ENCODE measurements at places on chromosomes 13 and 19.

DNA sequence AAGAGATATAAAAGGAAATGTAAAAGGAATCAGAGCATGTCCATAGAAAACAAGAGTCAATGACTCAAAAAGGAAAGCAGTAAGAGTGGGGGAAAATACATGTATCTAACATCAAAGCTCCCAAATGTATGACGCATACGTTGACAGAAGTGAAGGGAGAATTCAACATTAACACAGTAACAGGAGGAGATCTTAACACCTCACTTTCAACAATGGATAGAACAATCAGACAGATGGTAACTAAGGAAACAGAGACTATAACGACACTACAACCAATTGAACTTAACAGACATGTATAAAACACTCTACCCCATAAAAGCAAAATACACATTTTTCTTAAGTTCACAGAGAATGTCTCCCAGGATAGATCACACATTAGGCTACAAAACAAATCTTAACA is 774.8 kb upstream of the ARGLU1 start:
- DNase-seq, result no peak

- peak; percentile 40 for DNase-seq
Observed at GRCh38 chr19:41998246-41999020, 4.4 kb upstream of the ATP1A3 start.

- DNase-seq, result no peak
Observed at GRCh38 chr13:51804295-51805172, 571 bp upstream of the DHRS12 start.

DNA sequence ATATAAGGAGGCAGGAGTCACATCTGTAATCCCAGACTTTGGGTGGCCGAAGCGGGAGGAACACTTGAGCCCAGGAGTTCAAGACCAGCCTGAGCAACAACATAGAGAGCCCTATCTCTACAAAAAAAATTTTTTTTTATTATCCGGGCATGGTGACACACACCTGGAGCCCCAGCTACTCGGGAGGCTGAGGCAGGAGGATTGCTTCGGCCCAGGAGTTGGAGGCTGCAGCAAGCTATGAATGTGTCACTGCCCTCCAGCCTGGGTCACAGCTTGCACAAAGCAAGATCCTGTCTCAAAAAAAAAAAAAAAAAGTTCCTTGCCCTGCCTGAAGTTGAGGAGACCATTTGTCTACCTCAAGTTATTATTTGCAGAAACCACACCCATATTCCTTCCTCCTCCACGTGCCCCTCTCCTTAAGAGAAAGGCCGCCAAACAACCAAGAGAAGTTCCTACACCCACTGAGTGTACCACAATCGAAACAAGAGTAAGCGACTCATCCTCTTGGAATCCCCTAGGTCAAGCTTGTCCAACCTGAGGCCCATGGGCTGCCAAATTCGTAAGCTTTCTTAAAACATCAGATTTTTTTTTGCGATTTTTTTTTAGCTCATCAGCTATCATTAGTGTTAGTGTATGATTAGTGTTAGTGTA is 2.2 kb downstream of the ABCC4 start:
- DNase-seq, result peak; percentile 85

GRCh38 chr13:76216729-76217128 is 580.6 kb downstream of the LMO7 start:
- no peak for DNase-seq

DNA sequence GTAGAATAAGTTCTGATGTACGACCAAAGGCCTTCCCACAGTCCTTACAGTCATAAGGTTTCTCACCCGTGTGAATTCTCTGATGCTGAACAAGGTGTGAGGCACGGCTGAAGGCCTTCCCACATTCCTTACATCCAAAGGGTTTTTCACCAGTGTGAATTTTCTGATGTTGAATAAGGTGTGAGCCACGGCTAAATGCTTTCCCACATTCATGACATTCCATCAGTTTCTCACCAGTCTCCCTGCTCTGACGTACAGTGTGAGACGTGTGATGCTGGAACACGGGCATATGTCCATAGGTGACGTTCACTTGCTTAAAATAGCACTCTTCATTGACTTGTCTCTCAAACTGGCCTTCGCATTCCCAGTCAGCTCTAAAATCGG is 31.0 kb upstream of the COX7A1 start:
- DNase-seq, result no peak

DNA sequence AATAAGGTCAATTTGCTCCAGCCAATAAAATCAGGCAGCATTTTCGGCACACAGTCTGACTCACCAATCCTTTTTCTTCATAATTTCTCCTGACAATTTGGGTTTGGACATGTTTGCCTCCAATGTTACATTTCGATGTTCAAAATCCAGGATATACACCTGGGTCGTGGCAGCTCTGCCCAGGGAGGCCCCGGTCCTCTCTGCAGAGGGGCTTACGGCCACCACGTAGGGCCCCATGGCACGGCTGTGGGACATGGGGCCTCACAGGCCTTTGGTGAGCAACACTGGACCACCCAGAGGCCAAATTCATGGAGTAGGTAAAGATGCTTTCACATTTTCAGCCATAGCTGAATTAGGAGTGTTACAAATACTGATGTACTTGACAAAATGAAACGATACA is 25.4 kb downstream of the IRS2 start:
- no peak for DNase-seq

DNA sequence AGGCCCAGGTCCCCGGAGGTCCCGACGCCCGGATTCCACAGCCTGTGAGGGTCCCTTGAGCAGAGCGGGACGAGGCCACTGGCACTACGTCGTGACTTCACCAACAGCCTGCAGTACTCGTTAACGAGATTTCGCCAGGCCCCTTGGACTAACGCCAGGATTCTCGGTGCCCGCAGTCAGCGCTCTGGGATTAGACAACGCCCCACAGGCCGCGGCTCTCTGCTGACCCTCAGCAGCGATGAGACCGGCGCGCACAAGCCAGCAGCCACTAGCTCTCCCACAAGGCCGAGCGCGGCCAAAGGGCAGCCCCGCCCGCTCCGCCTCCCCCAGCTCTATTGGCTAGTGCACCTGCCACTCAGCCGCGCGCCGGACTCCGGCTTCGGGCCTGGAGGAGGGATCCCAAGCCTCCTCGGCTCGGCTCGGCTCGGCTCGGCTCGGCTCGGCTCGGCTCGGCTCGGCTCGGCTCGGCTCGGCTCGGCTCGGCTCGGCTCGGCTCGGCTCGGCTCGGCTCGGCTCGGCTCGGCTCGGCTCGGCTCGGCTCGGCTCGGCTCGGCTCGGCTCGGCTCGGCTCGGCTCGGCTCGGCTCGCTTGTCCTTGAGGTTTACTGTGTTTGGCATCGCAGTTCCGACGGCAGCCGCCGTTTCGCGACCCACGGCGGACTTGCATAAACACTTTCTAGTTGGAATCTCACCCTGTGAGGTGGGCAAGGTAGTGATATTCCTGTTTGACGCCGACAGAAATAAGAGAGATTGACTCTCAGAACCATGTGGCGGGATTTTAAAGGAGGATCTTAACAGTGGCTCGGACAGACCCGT is 231.7 kb upstream of the SERP2 start:
- DNase-seq, result peak; percentile 98

- DNase-seq, result no peak
Observed at GRCh38 chr13:80510686-80511085, 169.8 kb upstream of the SPRY2 start.

GRCh38 chr13:114309086-114309485 is 5.2 kb upstream of the CHAMP1 start:
- no peak for DNase-seq

DNA sequence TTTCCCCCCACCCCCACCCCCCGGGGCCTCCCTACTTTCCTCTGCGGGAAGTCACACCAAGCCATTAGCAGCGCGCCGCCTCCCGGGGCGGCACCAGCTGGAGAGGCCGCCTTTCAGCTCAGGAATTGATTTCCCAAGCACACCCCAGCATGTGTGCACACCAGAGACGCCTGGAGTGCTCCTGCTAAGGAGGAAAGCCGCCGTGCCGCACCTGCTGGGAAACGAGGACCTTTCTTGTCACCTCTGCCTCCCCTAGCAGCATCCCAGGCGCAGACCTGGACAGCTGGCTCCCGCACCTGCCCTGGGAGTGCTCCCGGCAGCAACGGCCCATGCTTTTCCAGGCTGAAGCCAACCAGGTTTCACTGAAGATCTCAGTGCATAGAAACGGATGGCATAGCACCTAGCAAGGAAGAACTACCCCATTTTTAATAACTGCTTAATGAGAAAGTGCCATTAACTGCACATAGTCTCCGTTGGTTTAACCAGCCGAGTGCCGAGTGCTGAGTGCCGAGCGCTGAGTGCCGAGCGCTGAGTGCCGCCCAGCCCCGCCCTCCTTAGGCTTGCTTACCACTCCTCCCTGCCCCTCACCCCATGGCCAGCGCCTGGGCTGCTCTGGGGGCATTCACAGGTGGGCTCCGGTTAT is 165.0 kb downstream of the USP12 start:
- peak; percentile 33 for DNase-seq

GRCh38 chr13:43425234-43425633 is 361.5 kb downstream of the ENOX1 start:
- DNase-seq, result no peak

- DNase-seq, result peak; percentile 37
Observed at GRCh38 chr13:37597477-37598025, 1.0 kb downstream of the POSTN start.

GRCh38 chr13:34104853-34105252 is 286.9 kb downstream of the RFC3 start:
- DNase-seq, result no peak

DNA sequence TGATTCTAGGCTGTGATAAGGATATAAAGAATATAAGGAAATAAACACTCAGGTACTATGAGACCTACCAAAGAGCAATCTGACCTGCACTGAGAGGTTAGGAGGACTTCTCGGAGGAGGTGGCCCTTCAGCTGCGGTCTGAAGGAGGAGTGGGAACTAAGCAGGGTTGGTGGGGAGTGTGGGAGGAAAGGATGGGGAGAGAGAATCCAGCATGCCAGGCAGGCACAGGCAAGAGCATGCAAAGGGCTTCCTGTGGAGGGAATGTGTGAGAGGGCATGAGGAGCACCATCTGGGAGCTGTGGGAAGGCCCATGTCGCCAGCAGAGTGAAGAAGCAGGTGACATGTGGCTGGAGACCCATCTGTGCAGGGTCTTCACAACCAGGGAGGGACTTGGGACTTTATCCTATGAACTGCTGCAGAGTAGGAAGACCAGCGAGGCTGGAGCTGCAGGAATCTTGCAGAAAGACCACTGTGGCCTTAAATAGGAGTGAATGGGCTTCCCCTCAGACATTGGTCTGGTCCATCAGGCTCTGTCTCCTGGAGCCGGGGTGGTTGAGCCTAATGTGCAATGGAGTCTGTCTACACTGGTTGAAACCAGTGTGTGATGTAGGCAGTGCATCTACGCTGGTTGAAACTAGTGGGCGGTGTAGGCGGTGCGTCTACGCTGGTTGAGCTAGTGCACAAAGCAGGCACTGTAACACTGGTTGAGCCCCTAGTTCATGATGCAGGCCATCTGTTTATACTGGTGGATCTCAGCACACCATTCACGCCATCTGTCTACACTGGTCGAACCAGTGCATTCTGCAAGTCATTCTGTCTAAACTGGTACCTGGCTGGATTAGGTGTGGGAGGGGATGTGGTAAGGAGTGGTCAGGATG is 6.4 kb downstream of the CHST8 start:
- DNase-seq, result no peak

DNA sequence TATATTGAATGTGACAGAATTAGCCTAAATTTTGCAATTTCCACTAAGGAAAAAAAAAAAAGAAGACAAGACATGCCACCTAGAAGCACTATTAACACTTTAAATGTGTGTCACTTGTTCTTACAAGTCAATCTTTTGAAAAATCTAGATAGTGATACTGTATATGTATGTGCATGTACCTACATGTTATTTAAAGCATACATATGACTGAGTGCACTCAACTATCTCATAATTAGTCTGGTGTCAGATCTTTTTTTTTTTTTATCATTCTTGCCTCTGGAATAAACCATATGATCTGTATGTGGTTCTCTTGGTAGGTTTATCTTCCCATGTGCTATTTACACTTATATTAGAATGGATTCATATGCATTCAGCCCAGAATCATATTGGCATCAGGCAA is 62.3 kb downstream of the FOXO1 start:
- DNase-seq, result no peak

DNA sequence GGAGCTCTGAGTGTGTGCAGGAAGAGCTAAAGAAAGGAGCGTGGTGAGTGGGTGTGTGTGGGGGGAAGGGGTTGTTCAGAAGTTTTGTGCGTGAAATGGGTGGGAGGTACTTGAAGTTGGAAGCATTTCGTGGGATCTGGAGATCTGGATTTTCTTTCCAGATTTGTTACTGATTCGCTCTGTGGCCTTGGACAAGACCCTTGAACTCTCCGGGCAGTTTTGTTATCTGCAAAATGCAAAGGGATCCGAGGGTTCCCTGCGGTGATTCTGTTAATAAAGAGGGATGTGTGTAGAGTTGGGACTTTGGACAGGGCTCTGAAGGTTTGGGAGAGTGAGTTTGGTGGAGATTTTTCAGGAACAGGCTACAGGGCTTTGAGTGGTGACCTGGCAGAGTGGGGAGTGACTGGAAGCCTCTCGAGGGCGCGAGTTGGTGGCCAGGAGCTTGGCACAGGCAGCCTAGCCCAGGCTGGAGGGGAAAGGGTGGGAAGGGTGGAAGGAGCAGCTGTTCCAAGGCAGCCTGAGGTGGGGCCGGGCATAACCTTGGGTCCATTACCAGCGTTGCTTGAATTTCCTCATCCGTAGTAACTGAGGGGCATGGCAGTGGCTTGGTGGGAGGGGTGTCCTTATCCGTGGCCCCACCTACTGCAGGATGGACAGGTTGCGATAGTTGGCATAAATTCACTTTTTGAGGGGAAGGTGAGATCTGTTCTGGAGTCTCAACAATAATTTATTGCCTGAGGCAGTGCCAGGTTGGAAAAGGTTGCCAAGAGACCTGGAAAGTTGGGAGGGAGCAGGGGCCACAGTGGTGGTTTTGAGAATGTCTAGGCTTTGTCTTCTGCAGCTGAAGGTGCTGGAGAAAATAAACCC is 2.1 kb downstream of the ACTN4 start:
- DNase-seq, result no peak

- no peak for DNase-seq
Observed at GRCh38 chr13:59893266-59893665, 270.5 kb downstream of the DIAPH3 start.

DNA sequence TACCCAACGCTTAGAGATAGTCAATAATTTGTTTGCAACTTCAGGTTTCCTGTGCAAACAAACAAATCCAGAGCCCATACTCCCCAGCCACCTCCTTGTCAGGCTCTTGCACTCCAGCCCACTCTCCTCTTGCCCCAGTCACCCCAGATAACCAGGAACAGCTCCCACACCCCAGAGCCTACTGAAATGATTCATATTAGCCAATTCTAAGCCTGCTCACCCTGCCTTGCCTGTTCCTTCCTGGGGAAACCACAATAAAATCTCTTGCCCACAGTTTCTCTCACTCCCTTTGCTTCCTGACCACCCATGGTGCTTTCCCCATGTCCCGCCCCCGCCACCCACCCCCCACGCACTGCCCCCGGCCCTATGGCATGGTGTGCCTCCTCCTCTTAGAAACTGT is 3.8 kb upstream of the ACTL9 start:
- no peak for DNase-seq

- peak; percentile 21 for DNase-seq
Observed at GRCh38 chr19:13691569-13692435, 72.5 kb upstream of the MRI1 start.

DNA sequence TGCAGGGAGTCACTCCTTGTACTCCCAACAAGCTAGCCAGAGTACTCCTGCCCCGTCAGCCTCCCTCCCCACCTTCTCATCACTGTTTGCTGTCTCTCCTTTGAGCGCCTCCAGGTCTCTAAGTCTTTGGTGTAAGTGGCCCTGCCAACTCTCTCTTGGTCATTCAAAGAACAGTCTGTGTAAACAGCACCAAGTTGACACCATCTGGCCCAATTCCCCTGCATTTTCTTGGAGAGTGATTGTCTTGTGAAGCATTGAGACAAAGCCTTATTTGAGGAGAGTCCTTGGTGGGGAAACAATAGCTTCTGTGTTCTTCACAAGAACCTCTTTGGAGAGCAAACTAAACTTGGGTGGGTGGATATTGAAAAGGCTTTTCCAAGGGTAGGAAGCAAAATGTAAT is 114.6 kb upstream of the RNF113B start:
- no peak for DNase-seq
